ENCODE measurements at places on chromosomes 3 and 15. TPM values are rescaled to one million over a fixed set of nuclear protein-coding genes. Genes with fewer than 3 reads are reported as not detected.

GRCh38 chr3:168958466-168958865 is 705.0 kb downstream of the MECOM start:
- DNase-seq = no peak

SCG3 gene
- not detected for total RNA-seq

GRAMD2A gene
- under 0.01 TPM for total RNA-seq

TMEM40 gene
- total RNA-seq = not detected

All from fibroblast of villous mesenchyme (primary cell).